ENCODE measurements at places on chromosomes 5 and 9. TPM values are rescaled to one million over a fixed set of nuclear protein-coding genes. Genes with fewer than 3 reads are reported as not detected.

Gene RFX3
- total RNA-seq: 12.1 TPM

Gene TNIP1
- total RNA-seq: 119 TPM

Gene CDC20B
- 0.11 TPM for total RNA-seq

Gene SEMA4D
- total RNA-seq: 4.8 TPM

Gene SHB
- total RNA-seq: 54.5 TPM

Gene ABO
- not detected for total RNA-seq

Gene FBP1
- not detected for total RNA-seq

Gene RLN2
- total RNA-seq: 0.52 TPM

Gene TMEM174
- total RNA-seq: not detected

Gene AJM1
- total RNA-seq: 4.2 TPM

Gene C5orf58
- not detected for total RNA-seq

Gene ARSI
- total RNA-seq: 23.0 TPM

Gene C9orf153
- not detected for total RNA-seq

Gene HACD4
- total RNA-seq: 2.1 TPM

Gene CCNJL
- total RNA-seq: 12.5 TPM

Gene GRM6
- not detected for total RNA-seq

Gene SEMA5A
- 15.3 TPM for total RNA-seq

Gene ARL14EPL
- total RNA-seq: not detected

Gene CDX1
- total RNA-seq: 0.50 TPM

Gene SLC44A1
- 46.9 TPM for total RNA-seq

Gene FOXD1
- total RNA-seq: 13.5 TPM

Gene GABRG2
- not detected for total RNA-seq

Gene COX7C
- 459 TPM for total RNA-seq

Gene ANXA2R
- 0.77 TPM for total RNA-seq

Gene SOX30
- 0.14 TPM for total RNA-seq

Gene PDE8B
- 0.18 TPM for total RNA-seq

Gene IFNA13
- total RNA-seq: not detected

Gene ACO1
- 19.4 TPM for total RNA-seq

Gene SPINK6
- not detected for total RNA-seq

Gene PCDHGA10
- total RNA-seq: 34.0 TPM

Gene CERCAM
- 66.1 TPM for total RNA-seq

Gene DMGDH
- not detected for total RNA-seq

Gene ANKRD34B
- 0.20 TPM for total RNA-seq

Gene ANXA1
- total RNA-seq: 637 TPM

Gene MPDZ
- 31.0 TPM for total RNA-seq

Gene SLC6A18
- total RNA-seq: not detected

Gene BNC2
- 38.0 TPM for total RNA-seq

Gene TPM2
- total RNA-seq: 2,001 TPM

Gene BTNL9
- not detected for total RNA-seq

Gene ZNF346
- total RNA-seq: 11.1 TPM

Gene CNOT8
- total RNA-seq: 40.1 TPM

Gene PDCD1LG2
- 8.8 TPM for total RNA-seq

Gene FREM1
- 0.31 TPM for total RNA-seq

Gene UBE2QL1
- total RNA-seq: 0.34 TPM

Gene SLC46A2
- not detected for total RNA-seq
